ENCODE measurements at places on chromosomes 12 and 14.
A peak's percentile ranks its signal among the peaks of the same experiment; 100 is the strongest.

DNA sequence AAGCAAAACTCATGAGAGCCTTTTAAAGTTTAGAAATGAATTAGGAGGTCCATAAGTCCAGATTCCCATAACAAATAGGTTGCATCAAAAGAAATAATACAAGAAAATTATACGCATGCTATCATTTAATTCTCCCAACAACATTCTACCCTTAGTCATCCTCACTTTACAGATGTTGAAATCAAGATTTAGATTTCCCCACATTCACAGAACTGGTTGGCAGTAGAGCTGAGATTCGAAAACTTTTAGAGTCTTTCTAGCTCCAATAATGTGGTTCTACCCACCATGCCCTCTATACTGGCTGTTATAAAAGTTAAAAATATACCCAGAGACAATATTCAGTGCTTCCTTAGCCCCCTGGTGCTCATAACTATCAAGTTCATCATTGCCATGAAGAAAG, 56.6 kb upstream of the METAP2 start:
- no peak for DNase-seq

- DNase-seq, result no peak
These were observed 1552.1 kb upstream of the SEL1L start for GRCh38 chr14:83085725-83086124.

DNA sequence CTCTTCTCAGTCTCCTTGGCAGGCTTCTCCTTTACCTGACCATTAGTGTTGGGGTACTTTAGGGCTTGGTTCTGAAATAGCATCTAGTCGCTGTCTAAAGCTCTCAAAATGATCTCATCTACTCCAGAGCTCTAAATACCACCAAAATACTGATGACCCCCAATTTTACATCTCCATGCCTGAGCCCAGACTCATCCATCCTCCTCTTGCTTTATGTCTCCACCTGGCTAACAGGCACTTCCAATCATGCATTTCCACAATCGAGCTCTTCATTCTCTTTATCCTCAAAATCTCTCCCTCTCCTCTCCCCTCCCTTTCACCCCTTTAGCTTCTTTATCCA, 40.5 kb upstream of the PTGR2 start:
- no peak for DNase-seq

- DNase-seq, result no peak
These were observed 71.3 kb downstream of the FLRT2 start for GRCh38 chr14:85601246-85601645.

DNA sequence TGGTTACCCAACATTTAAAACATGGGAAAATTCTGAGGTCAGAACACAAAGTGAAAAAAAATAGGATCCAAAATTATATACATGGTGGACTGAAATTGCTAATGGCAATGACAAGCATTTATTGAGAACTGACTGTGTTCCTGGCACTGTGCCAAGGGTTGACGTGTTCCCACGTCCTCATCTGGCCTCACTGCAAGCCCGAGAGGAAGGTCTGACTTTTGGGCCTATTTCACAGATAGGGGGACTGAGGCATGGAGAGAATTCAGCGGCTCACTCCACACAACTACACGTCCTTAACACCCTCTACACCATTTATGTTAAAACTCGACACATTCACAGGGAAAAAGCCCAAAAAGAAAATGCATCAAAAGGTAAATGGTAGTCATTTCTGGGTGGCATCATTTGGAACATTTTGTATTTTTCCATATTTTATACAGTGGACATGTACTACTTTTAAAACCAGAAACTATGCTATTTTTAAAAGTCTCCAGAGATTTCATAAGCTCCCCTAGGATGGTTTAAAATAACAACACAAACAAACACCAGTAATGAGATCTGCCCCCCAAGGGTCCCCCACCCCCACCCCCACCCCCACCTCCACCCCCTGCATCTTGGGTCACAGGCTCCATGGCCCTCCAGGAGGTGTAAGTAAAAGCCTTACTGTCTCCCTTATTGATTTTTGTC, 27.7 kb downstream of the CLMN start:
- no peak for DNase-seq

- DNase-seq, result no peak
These were observed 51.8 kb downstream of the ZNF664 start for GRCh38 chr12:124024776-124025175.

DNA sequence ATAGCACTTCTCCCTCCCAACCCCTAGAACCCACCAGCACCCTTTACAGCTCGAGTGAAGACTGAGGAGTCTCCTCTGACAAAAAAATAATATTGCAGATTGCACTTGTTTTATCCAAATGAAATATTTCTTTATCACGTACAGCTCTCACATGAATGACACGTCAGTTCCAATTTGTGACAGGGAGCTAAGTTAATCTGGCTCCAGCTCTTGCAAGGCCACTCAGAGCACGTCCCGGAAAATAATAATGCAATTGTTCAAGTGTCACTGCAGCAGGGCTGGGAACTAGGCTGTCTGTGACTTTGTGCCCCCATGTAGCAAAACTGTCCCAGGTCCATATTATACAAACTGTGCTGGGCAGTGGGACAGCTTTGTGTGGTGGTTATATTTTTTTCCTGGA, 539.6 kb downstream of the VRK1 start:
- DNase-seq, result no peak

GRCh38 chr14:82112210-82112839, 578.7 kb upstream of the SEL1L start:
- DNase-seq, result no peak

DNA sequence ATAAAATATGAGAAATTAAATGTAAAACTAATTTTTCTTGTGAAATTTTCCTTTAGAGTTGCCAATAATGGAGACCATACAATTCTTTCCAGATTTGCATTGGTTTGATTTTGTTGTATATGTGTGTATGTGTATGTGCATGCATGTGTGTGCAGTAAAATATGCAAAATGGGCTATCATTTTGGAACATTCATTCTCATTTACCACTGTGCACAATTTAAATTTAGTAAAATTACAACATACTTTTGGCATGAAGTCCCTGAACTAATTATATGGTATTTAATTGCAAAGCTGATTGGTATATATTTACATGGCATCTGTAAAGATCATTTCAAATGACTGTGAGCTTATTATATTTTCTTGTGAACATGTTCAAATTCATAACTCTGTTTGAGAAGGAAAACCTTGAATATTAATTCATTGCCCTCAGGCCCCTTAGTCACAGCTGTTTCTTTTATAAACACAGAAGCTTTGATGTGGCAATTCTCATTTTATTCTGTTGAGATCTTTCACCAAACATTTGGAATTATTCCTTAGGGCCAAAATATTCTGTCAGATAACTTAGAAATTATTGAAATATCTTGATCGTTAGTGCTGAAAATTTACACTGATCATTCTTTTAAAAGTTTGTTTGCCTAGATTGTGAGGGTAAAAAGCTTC, 17.6 kb downstream of the KERA start:
- no peak for DNase-seq

GRCh38 chr12:1398673-1399072, 195.7 kb downstream of the FBXL14 start:
- no peak for DNase-seq

DNA sequence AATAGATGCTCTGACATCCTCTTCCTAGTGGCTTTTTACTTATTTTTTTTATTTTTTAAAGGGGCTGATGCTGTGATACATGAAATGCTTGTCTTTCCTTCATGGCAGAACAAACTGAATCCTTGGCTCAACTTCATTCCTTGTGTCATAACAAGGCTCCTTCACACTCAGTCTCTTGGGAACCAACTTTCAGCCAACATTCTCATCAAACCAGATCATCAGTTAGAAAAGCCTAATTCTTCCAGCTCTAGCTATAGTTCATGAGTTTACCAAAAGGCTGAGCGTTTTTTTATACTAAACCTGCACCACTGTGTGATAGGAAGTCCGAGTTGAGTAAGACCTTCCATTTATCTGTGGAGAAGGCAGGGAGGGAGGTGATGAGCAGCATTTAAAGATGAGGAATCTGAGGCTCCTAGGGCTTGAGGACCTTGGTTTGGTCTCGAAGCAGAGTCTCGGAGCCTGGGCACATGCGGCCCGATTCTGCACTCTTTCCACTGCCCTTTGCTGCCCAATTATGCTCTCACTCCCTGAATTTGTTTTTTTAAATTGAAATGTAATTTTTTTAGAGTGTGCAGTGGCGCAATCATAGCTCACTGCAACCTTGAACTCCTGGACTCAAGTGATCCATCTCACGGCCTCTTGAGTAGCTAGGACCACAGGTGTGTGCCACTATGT, 8.2 kb downstream of the GPRC5D start:
- DNase-seq, result no peak

DNA sequence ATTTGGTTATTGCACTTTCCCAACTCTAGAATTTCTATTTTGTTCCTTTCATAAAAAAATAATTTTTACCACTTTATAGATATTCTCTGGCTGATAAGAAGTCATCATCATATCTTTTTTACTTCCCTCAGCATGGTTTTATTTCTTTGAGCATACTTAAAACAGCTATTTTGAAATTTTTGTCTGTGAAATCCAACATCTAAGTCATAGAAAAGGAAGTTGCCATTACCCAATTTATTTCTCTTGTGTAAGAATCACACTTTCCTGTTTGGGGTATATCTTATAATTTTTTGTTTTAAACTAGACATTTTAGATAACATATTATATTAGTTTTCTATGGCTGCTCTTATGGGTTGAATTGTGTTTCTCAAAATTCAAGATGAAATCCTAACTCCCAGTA, 400.2 kb upstream of the OR4E1 start:
- DNase-seq, result no peak

GRCh38 chr14:100392356-100392755, 69.2 kb downstream of the SLC25A47 start:
- no peak for DNase-seq

DNA sequence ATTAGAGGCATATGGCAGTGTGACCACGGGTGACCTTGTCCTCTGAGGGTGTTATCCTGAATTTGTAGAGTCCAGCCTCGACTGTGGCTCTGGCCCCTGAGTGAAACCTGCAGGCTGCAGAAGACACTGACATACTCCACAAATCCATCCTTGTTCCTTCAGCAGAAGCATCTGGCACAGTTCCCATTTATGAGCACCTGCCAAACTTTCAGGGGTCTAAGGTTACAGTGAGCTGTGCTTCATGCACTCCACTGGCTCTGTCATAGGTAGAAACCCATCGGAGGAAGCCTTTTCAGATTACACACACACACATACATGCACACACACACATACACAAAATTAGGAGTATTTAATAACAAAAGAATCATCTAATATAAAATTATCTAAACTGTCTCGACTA, 13.6 kb upstream of the NUAK1 start:
- DNase-seq, result no peak

- no peak for DNase-seq
These were observed 211.1 kb upstream of the RGS6 start for GRCh38 chr14:71720978-71721624.

GRCh38 chr14:22494486-22495135, 94.4 kb downstream of the DAD1 start:
- no peak for DNase-seq

DNA sequence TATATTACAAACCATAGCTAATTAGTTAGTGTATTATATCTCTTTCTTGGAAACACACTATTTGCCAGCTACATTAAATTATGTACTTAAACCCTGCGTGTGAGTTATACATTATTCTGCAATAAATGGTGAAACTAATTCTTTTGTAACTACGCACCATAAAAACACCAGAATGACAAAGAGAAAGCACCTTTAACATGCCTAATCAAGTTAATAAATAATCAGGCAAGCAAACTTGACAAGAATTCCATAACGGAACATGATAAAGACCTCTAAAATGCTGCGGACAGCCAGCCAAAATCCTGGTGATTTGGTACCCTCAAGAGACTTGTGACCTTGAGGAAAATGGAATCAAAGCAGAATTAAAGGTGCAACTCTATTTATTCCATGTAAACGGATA, 375.3 kb upstream of the KITLG start:
- DNase-seq, result no peak

GRCh38 chr12:4303750-4304149, 17.3 kb upstream of the TIGAR start:
- DNase-seq, result no peak

DNA sequence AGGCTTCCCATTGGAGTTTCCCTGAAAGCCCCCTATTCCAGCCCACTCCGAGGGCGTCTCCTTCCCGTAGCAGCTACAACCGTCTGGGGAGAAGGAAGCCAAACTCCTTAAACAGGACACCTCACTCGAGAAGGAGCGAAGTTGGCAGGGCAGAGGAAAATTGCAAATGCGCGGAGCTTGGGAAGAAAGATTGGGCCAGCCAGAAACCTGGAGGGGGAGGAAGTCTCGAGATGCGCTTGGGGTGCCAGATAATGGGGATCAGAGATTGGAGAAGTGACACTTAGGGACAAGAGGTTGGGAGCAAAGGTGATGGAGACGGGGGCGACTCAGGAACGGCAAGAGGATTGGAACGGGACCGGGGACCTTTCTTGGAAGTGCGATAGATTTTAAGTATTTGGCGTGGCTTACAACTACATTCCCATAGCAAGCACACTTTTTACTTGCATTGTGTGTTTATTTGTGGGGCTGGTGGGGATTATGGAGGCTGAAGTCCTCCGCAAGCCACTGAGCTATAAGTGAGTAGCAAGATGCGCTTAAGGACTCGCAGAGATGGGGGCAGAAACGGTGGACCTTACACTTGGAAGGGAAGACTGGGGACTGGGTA, 926 bp downstream of the HRK start:
- DNase-seq, result no peak

- peak; percentile 16 for DNase-seq
These were observed 22.1 kb downstream of the RAB35 start for GRCh38 chr12:120094485-120094884.

DNA sequence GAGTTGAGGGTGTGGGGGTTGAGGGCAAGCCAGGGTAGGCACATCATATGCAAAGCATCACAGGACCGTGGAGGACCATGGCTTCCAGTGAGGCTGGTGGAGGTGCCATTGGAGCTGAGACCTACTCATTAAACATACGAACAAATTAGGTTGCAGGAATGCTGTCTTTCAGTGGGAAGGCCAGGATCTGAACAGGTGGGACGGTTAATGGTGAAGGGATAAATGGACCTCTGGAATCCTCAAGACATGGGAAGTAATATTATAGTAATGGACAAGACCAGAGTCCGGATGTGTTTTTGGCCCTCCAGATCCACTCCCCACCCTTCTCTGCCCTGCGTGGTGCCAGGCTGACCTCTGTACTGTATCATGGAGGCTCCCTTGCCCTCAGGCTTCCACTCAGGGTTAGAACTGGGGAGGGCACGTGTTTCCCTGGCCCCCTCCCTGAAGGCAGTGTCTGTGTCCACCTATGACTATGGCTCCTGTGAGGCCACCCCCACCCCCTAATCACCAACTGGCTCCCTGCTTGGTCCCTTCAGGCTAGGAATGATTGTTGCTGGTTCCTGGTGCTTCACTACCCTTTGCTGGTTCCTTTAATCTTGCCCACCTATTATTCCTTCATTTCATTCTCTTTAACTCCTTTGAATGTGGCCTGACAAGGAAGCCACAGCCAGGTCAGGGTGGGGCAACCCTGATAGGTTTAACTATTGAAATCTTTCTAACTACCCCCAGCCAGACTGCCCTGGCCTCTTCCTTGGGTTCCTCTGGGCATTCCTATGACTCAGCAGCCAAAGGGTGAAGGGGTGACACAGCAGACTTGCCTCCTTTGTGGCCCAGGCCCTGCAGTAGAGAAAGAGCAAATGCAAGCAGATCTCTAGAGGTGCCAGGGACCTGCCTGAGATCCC, 10.7 kb downstream of the DHRS2 start:
- no peak for DNase-seq

GRCh38 chr14:38868399-38869290, 234.4 kb downstream of the SEC23A start:
- no peak for DNase-seq

- no peak for DNase-seq
These were observed 61.8 kb upstream of the ATF7IP start for GRCh38 chr12:14303661-14304155.
